ENCODE measurements at places on chromosomes 2 and 18.

DNA sequence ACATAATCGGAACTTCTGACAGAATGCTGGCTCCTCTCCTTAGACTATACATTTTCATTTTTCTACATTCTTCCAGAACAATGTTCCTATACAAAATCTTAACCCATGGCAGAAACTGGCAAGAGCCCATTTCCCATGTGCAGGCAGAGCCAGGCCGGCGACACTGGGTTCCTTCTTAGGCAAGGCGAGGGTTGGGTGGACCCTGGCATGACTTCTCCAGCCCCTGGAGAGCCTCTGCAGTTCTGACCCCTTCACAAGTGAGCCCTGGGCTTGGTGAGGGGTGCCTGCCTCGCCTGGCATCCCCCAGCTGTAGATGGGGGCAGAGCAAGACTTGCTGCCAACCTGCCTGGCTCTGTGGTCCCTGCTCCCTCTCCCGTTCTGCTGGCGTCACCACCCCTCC lies 5.0 kb downstream of the GYPC start:
- DNase-seq: no peak

- no peak for DNase-seq
Observed at GRCh38 chr2:164657129-164657528, 35.8 kb upstream of the GRB14 start.

GRCh38 chr2:162004031-162004430 lies 70.0 kb downstream of the DPP4 start:
- no peak for DNase-seq

- no peak for DNase-seq
Observed at GRCh38 chr2:39234754-39235153, 9.0 kb downstream of the CDKL4 start.

GRCh38 chr2:197073270-197073669 lies 146.8 kb upstream of the PGAP1 start:
- no peak for DNase-seq

DNA sequence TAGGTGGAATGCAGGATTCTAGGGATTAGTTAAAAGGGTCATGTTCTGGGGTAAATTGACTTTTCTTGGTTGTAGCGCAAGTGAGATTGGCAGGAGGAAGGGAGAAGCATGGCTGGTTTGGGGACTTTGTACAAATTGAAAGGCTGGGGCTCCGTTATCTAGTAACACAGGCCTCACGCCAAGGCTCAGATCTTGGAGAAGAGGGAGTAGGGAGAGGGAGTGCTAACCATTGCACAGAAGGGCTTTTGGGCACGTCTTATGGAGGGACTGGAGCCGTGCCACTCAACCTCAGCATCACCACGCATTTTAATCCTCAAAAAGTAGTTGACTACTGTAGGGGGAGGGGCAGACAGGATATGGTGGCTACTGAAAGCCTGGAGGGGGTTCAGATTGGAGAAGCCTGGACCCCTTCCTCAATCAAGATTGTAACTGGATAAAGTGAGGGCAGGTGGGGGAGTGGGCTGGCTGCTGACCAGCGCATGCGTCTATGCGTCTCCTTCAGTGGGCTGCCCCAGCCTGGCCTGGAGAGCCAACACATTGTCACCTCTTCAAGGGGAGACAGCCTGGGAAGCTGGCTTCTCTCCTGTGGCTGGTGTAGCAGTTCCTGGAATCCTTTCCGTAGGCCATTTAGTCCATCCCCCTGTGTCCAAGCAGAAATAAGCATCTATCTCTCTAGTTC lies 14.3 kb downstream of the IGFBP5 start:
- DNase-seq: no peak

GRCh38 chr18:48365965-48366364 lies 43.2 kb downstream of the ZBTB7C start:
- DNase-seq: no peak

Data from stimulated activated CD8-positive, alpha-beta memory T cell treated with anti-CD3 and anti-CD28 coated beads, Interleukin-12 subunit alpha, Interleukin-12 subunit beta, amount 100 ng/mL, for 1 hour (primary cell).